ENCODE measurements at places on chromosomes 5 and 9.
A peak's percentile ranks its signal among the peaks of the same experiment; 100 is the strongest.

DNA sequence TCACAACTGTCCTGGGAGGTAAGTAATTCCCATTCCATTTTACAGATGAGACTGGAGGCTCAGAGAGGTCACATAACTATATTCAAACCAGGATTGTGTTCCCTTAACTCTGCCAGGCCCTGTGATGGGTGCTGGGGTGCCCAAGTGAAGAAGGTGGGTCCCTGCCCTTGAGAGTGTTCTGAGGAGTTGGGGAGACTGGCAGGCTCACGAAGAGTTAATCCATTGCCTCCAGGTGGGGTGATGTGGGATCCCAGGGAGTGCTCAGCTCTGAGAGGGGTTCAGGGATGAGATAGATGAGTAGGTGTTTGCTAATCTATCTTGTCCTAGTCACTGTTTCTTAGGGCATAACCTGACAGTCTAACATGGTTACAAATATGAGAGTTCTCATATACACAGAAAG, 36.7 kb downstream of the GSN start:
- no peak for DNase-seq

GRCh38 chr5:135455876-135456237, 3.7 kb upstream of the TIFAB start:
- DNase-seq = no peak

- no peak for DNase-seq
These were observed 218.5 kb downstream of the COMMD10 start for GRCh38 chr5:116303340-116303739.

- peak; percentile 81 for DNase-seq
These were observed 40.3 kb upstream of the TNFAIP8 start for GRCh38 chr5:119315516-119315949.

GRCh38 chr5:73826301-73827105, 200.5 kb downstream of the ARHGEF28 start:
- DNase-seq = no peak

DNA sequence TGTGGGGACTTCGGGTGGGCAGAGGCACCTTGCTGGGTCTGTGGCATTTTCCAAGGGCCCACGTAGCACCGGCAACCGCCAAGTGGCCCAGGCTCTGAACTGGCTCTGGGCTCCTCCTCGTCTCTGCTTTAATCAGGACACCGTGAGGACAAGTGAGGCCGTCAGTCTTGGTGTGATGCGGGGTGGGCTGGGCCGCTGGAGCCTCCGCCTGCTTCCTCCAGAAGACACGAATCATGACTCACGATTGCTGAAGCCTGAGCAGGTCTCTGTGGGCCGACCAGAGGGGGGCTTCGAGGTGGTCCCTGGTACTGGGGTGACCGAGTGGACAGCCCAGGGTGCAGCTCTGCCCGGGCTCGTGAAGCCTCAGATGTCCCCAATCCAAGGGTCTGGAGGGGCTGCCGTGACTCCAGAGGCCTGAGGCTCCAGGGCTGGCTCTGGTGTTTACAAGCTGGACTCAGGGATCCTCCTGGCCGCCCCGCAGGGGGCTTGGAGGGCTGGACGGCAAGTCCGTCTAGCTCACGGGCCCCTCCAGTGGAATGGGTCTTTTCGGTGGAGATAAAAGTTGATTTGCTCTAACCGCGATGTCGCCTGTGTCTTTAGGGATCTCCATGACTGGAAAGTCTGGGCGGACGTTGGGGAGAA, 5.8 kb downstream of the DPP7 start:
- no peak for DNase-seq

Measured in OCI-LY7 (cell line).